GM12891 (cell line): ENCODE measurements at places on chromosomes 3 and 15.

DNA sequence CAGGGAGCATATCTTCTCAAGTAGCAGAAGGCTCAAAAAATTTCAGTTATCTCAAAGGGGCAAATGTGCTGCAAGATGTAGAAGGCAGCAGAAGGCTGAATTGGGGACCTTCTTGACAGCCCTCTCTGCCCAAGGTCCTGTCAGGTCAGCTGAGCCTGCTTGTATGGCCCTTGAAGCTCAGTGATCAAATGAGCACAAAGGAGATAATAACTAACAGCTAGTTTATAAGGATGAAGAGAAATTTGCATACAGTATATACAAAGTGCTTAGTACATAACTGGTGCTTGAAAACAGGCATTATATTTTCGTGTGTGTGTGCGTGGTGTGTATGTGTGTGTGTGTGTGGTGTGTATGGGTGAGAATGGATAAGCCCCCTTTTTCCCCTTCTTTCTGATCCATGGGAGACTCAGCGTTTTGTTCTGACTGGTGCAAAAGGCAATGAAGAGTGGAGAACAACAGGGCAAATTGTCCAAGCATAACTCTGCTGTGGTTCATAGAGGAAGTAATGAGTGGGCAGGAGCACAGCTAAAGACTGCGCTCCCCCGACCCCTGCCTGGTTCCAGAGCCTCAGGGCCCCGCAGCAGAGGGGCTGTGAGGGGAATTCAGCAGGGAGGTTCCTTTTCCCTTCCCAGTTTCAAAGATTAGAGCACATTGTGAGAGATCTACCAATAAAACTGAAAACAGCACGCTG is 356.8 kb upstream of the NR2F2 start:
- no peak for DNase-seq

- no peak for DNase-seq
These were observed 102.7 kb downstream of the ROBO2 start for GRCh38 chr3:77142578-77142977.

- no peak for DNase-seq
These were observed 79.0 kb upstream of the DCLK3 start for GRCh38 chr3:36843065-36844051.

GRCh38 chr3:161310649-161311423 is 60.5 kb downstream of the SPTSSB start:
- DNase-seq, result no peak

DNA sequence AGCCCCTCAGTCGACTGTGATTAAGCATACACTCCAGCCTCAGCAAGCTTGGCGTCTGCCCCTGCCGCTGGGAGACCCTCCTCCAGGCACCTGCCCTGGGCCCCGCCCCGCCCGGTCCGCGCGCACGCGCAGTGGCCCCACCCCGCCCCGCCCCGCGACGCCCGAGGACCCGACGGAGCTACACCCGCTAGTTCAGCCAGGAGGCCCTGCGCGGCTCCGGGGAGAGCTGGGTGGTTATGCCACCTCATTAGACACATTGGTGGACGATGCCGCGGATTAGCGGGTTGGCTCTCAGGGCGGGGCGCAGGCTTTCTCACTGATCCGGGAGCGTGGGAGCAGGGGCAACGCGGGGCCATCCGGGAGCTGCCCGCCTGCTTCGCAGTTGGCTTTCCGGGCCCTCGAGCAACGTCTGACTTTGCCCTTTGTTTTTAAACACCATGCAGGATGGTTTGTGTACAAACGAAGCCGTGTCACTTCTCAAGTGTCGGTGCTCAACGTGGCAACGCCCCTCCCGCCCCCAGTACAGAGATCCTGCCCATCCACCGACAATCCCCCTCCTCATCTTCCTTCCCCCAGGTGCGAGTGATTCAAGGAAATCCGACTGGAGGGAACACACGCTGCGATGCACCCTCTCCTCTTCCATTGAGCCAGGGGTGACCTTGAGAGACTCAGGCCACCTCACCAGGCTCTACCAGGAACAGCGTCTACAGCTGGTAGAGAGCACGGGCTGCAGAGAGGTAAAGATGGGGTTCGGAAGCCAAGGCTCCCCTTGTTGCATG is 109.3 kb downstream of the SHQ1 start:
- DNase-seq, result peak; percentile 92

DNA sequence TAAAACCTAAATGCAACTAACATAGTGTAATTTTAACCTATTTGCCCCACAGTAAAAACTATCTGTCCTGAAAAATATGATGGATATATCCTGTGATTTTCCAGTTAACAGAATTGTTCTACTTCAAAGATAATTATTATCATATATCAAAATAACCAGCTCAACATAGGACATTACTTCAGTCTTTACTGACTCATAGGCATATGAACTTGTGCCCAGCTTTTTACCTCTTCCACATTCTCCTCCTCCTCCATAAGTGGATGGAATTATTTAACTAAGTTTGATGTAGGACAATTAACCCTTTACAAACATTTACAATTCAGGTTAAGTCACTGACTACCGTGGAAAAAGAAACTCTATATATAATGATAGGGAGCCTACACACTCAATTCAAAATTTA is 22.9 kb upstream of the USF3 start:
- no peak for DNase-seq

- DNase-seq, result no peak
These were observed 344.9 kb upstream of the SLCO3A1 start for GRCh38 chr15:91508633-91509032.
